Psoas muscle (tissue), 8 donors: ENCODE measurements at places on chromosomes 3 and 15.

- DNase-seq, result no peak
Measured at GRCh38 chr3:81378552-81379293, 382.7 kb downstream of the GBE1 start.

- no peak for DNase-seq
Measured at GRCh38 chr3:48682786-48683185, 2.9 kb downstream of the NCKIPSD start.

- no peak for DNase-seq
Measured at GRCh38 chr15:80183886-80184285, 31.1 kb downstream of the FAH start.

GRCh38 chr3:7307410-7307809 lies 446.5 kb downstream of the GRM7 start:
- no peak for DNase-seq

GRCh38 chr15:27592036-27592760 lies 506.9 kb downstream of the OCA2 start:
- DNase-seq, result no peak
